ENCODE measurements at places on chromosomes 16 and 17. TPM values are rescaled to one million over a fixed set of nuclear protein-coding genes. Genes with fewer than 3 reads are reported as not detected.

DNA sequence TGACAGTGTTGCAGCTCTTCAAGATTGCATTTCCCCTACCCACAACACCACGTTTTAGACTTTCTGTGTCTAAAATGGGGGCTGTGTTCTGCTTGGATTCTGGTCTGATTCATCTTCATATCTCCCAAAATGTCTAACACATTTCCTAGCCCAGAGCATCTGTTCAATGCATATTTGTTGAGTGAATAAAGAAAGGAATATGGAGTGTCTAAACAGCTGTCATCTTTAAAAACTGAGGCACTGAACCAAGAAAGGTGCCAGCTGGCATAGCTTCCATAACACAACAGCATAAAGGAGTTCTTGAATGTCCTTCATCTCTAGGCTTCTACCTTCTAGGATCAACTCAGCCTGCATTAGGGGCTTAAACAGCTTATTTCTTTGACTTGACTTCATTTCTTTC, 67.4 kb downstream of the CDH11 start:
- DNase-seq = no peak

- DNase-seq = no peak
Measured at GRCh38 chr16:67342616-67343015, 16.0 kb downstream of the LRRC36 start.

GRCh38 chr16:54173490-54173889, 113.1 kb downstream of the IRX3 start:
- no peak for DNase-seq

ZNF469 gene
- total RNA-seq = 0.41 TPM
